ENCODE measurements at places on chromosomes 12 and 14.
A peak's percentile ranks its signal among the peaks of the same experiment; 100 is the strongest.

DNA sequence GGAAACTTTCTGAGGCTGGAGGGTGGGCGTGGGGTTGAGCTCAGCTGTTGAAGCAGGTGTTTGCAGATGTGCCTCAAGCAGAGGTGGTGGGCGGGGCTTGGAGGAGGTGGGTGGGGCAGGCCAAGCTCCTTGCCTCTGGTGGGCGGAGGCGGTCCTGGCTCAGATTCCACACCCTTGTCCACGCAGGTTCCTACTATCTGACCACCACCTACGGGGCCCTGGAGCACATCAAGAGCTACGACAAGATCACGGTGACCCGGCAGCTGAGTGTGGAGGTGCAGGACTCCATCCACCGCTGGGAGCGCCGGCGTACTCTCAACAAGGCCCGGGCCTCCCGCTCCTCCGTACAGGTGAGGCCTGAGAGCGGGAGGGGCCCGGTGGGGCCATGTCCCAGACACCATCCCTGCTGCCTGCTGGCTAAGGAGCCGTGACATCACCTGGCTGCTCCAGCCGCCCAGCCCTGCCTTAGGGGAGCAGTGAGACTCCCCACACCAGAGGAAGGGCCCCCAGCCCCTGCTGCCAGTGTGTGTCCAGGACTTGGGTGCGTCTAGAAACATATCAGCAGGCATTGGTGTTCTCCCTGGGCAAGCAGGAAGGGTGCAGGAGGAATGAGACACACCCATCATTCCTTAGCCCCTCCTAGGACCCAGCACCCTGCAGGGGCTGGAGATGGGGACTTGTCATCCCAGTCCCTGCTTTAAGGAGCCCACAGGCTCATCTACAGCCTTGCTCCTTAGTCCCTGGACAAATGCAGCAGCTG is 63.4 kb downstream of the LGMN start:
- DNase-seq = no peak

DNA sequence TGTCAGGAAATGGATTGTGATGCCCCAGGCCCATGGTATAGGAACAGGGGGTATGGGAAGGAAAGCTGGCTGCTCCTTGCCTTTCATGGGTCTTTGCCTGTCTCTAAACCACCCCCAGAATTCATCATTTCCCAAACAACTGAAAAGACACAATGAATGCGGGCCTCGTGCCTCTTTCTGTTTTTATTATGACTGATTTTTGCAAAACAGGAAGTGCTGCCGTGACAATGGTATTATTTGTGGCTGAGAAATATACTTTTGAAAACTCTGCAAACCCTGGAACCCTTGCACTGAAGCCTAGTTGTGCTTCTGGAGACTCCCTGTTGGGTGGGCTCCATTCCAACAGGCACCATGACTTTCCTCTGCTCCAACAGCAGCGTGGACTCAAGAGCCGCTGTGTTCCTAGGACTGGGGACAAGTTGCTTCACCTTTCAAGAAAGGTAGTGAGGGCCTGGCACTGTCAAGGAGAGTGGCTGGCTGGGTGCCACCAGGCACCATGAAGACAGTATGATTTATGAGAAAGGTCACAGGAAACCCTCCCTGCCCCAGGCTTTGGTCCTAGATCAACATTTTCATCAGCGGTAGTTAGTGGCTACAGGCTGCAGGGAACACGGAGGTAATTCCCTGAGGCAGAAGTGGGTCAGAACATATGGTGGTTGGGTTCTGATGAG is 4.8 kb upstream of the DGLUCY start:
- DNase-seq = no peak

DNA sequence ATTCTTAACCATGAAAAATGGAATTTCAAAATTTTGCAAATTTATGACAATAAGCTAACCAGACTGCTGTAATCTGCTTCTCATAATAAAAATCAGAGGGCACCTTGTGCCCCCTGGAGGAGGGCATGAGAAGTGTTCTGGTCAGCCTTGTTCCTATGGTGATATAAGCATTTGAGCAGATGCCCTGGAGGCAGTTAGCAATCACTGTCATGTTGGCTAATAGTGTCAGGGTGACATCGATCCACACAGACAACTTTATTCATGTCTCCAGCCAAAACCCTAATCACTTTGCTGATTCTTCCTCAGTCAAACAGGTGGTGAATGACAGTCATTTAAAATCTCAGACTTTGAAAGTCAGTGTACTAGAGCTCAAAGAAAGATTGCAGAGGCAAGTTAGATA is 943.0 kb downstream of the GALC start:
- DNase-seq = peak; percentile 90

DNA sequence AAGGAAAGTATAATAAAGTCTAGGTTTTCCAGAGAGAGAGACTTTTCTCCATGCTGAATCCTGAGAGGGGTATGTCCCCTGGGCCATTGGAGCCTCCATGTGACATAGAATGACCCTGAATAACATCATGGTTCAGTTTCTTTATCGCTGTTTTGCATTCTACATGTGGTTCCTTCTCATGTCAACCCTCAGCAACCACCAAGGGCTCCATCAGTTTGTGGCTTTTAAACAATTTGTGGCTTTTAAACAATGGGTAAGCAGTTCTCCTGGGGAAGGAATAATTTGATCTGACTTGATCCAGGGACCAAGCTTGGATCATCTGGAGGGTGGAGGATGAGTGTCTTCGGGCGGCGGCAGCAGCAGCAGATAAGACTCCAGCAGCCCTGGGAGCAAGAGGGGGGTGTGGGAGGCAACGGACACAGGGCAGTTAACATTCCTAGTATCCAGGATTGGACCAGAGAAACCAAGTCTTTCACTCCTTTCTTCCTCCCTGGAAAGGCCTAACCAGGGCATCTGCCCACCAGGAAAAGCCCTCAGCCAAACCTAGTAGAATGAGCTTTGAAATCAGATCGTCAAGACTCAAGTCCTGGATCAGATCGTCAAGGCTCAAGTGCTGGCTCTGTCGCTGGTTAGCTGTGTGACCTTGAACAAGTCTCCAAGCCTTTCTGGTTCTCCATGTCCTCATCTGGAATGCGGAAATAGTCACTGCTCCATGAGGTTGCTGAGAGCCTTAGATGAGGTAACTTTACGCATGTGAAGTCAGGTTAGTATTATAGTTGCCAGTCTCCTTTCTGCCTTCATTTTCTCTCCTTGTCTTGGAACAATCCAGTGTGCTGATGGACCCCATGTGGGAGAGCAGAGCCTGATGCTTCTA is 27.8 kb upstream of the FAM222A start:
- DNase-seq = no peak

DNA sequence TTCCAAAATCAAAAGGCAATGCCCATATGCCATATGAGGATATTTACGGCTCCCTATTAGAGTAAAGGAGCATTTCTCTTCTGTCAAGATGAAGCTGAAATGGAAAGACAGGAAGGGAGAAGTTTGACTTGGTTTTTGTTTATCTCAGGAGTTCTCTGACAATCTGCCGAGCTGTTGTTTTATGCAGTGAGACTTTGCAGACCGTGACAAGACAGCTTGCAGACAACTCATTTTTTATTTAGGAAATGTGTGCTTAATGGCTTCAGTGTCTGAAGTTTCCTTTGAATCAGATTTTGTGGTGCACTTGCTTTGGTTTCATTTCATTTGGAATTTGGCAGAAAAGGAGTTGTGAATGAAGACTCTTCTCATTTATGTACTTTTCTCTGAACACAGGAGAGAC is 145.4 kb downstream of the C12orf50 start:
- DNase-seq = no peak

- DNase-seq = no peak
Observed at GRCh38 chr12:111360325-111360930, 8.5 kb downstream of the PHETA1 start.
